ENCODE measurements at places on chromosomes 6 and 20.

DNA sequence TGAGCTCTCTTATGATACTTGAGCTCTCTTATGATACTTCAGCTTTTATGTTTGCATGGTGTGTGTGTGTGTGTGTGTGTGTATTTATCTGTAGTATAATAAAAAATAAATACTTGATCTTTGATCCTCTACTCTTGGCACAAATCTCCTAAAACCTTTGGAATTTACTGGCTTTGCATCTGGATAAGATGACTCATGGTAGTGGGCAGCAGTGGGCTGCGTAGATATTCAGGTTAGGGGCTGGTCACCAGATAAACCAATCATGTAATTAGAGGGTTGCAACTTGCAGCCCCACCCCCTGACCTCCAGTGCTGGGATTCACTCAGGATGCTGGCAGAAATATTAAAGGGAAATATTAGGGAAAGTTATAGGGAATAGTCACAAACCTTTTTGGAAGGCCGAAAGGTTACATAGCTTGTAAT is 151.9 kb upstream of the COL21A1 start:
- no peak for DNase-seq

- no peak for DNase-seq
Observed at GRCh38 chr6:107817784-107818183, 6.3 kb downstream of the SCML4 start.

DNA sequence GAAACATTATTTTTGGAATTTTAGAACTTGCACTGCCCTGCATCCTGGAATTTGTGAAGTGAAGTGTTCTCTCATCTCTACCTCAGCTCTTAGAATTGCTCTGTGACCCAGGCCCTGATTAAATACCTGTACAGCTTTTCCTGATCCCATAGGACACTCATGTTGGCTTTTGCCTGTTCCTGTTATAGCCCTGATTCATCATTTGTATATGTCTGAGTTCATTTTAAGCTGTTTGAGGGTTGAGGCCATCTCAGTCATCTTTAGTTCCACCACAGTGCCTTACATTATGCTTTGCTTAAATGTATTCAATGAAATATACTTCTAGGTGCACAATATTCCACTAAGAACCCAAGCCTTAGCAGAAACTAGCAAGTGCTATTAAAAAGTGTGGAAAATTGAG is 26.4 kb downstream of the ZFAND3 start:
- no peak for DNase-seq

GRCh38 chr6:144756469-144756868 is 471.3 kb downstream of the UTRN start:
- no peak for DNase-seq

- DNase-seq = peak; percentile 95
Observed at GRCh38 chr20:62711703-62712101, 3.1 kb downstream of the NTSR1 start.

GRCh38 chr6:157669323-157669722 is 153.7 kb upstream of the SNX9 start:
- DNase-seq = no peak

DNA sequence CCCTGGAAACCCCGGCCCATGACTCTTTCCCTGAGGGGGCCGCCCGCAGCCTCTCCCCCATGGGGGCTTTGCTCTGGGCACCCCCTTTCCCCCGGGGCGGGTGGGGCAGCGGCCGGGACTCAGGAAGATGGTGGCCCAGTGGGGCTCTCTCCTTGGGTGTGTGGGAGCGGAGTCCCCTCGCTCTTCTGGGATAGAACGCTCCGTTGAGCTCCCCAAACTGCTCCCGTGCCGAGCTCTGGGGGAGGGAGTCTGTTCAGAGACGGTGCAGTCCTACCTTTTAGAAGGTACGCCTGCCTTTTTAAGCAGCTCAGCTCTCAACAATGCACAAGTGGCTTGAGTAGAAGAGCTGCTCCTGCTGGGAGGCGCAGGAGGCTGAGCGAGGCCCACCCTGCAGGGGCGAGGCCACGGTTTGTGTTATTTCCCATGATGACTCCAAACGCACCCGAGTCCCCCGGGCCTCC is 21.7 kb upstream of the BHLHE23 start:
- DNase-seq = no peak

GRCh38 chr20:23049201-23050075 is at the start of gene THBD:
THBD (minus strand) TSS chr20:23049672; CDS start chr20:23049504, 168 bp downstream.
- DNase-seq = peak; percentile 37

- no peak for DNase-seq
Observed at GRCh38 chr20:52540509-52540908, 348.9 kb upstream of the ZFP64 start.

DNA sequence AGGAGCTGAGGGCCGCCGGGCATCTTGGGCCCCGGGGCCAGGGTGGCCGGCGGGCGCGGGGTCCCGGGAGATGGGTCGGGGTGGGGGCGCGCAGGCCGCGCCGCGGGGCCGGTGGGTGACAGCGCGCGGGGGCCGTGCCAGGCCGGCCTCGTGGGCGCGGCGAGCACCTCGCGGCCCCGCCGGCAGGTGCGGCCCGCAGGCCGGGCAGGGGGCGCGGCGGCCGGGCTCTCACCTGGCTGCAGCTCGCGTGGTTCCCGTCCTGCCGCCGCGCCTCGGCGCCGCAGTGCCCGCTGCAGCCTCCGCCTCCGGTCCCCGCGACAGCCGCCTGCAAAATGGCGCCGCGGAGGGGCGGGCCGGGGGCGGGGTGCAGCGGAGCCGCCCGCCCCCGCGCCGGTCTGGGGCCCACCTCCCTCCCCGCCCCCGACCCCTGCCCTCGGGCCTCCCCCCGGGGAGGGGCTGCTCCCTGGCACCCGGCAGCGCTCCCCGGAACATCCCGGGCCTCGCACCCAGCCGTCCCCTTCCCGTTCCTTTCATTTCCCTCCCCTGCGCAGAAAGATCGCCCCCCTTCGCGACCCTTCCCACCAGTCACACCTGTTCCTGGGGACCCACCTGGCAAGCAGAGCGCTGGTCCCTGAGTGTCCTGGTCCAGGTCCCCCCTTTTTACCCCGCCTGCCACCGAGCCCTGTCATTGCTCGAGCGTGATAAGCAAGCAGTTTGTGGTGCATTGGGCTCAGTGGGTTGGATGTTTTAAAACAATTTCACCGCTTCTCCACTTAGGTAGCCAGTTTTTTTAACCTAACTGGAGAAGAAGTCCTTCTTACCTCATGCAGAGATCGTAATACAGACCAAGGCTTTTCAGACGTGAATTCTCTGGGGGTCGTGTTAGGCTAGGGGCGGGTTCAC is at the start of gene SLC23A2:
Gene SLC23A2, minus strand, starts transcription at position 337 of the 903 bp plus-strand sequence. CDS start 68,948 bp downstream, outside the sequence.
- peak; percentile 78 for DNase-seq

GRCh38 chr20:24136659-24137246 is 148.2 kb upstream of the GGTLC1 start:
- DNase-seq = no peak

GRCh38 chr6:11331111-11331510 is 98.6 kb upstream of the NEDD9 start:
- no peak for DNase-seq

GRCh38 chr6:131058236-131058635 is 4.8 kb downstream of the EPB41L2 start:
- DNase-seq = no peak

GRCh38 chr20:6265204-6265904 is 142.5 kb upstream of the FERMT1 start:
- DNase-seq = peak; percentile 54

DNA sequence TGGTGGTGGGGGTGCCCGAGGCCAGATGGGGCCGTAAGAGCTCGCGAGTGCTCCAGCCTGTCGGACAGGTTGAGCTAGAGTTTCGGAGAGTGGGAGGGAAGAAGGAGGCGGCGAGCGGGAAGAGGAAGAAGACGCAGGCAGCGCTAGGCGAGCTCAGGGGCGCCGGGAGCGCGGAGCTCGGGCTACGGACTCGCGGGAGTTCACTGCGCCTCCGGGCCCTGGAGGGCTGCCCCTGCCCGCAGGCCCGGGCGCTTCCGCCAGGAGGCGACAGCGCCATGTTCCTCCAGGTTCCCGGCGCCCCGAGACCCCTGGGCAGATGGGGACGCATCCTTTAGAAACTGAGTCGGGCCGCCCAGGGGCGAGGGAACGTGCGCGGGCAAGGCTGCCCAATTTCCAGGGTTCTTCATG is 984 bp downstream of the TFAP2C start:
- DNase-seq = peak; percentile 73

GRCh38 chr6:166757232-166758135 is 130.4 kb upstream of the RPS6KA2 start:
- DNase-seq = peak; percentile 44

DNA sequence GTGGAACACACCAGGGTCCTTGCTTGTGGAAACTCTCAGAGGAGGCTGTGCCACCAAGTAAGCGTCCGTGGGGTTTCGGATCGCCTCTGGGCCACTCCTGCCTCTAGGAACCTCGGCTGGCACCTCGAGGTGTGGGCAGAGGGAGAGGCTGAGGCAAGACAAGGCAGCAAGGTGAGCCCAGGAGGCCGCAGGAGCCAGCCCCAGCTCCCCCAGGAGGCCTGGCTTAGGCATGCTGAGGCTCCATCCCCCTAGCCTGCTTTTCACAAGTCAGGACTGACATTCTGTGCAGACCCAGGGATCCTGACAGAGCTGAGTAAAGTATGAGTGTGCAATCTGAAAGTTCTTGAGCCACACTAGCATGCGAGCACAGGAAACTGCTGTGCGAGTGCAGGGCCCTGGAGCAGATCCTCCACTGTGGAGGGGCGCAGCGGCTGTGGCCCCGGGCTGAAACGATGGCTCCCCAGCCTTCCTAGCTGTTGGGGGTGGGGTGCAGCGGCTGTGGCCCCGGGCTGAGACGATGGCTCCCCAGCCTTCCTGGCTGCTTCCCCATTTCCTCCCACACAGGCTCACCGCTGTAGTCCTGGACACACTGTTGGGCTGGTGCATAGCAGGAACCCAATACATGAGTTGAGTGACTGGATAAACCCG is 75.2 kb upstream of the CD93 start:
- DNase-seq = no peak

DNA sequence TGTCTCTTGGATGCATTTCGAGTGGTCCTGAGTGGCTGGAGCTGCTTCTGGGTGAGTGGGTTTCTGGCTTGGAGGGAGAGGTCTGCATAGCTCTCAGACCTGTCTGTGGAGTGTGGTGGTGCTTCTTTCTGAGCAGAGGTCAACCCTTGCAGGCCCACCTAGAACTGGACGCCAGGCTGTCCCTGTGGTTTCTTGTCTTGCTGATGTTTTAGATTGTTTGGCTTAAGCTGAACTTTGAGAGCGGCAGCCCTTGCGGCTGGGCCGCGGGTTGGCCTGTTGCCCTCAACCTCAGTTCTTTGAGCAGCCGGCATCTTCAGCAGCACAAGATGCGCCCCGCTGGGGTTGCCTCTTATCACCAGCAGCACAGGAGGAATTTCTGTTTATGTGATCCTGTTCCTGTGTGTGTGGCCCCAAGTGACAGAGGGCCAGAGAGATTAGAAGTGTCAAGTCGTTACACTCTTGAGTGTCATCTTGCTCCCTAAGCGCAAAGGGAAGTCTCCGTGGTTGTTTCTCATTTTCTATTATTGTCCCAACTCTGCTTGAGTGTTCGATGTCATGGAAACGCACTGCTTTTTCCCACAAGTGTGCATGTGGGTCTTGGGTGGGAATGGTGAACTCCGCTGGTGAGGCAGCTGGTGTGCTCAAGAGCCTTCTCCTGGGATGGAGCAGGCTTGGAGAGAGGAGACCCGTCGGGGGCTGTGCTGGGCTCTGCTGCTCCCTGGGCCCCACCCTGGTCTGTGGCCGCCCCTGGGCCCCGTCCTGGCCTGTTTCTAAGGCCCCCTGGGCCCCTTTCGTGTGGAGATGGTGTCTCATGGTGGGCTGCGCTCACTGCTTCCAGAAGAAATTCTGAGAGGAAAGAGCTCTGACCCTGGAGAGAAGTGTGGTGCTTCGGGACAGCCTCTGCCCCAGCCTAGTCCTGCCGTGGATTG is 20.1 kb upstream of the SLC22A1 start:
- no peak for DNase-seq

DNA sequence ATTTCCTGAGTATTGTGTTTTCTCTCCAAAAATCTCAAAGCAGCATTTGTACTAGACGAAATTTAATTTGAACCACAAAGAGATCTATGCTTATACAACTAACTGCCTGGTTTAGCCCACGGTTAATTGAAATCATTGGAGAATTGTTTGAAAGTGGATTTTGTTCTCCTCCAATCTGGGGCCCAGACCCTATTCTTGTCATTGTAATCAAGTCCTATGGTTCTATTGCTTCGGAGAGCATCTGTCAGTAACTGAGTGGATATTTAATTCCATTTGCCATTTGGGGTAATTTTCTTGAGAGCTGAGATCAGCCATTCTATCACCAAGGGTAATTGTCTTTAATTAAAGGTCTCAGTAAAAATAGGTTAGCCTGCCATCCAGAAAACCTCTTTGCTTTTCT is 117.0 kb upstream of the KCNG1 start:
- DNase-seq = no peak

DNA sequence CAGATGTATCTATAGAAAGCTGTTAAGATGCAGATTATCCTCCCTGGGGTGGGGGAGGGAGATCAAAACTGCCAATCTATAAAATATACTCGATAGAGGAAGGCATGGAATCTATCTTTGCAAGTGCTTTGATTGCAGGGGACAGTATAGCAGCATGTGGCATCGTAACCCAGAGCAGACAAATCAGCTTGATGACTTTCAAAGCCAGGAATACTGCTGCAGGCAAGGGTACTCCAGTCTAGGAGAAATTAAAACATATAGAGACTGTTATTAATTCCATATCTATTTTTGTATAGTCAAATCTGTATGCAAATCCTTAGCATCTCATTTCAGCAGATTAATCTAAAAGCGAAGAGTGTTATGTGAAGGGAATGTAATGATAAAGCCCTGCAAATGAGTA is 159.4 kb downstream of the MMS22L start:
- no peak for DNase-seq

DNA sequence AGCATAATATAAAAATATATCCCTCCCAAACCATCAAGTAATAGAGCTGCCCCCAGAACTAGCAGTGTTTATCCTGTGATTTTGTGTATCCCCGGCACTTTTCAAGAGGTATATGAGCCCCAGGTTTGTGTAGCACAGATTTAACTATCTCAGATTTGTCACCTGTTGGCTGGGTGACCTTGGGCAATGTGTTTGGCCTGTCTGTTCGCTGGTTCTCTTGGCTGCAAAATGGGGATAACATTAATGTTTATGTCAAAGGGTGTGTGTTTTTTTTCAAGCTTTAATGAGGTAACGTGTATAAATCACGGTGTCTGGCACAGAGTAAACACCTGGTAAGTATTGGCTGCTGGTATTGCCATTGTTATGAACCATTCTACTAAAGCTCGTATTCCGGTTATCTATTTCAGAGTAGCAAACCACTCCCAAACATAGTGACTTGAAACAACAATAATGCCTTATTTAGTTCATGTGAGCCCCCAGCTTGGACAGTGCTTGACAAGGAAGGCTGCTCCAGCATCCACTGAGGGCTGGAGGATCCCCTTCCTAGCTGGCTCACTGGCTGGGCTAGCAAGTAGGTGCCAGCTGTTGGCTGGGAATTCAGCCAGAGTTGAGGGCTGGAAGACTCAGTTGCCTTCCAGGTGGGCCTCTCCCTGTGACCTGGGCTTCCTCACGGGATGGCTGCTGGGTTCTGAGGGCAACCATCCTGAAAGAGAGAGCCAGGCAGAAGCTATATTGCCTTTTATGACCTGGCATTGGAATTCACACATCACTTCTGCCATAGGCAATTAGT is 36.2 kb downstream of the PDRG1 start:
- no peak for DNase-seq

GRCh38 chr20:21395666-21396598 is 1.4 kb downstream of the NKX2-4 start:
- no peak for DNase-seq

GRCh38 chr20:9389346-9389745 is 125.0 kb upstream of the LAMP5 start:
- DNase-seq = no peak

- no peak for DNase-seq
Observed at GRCh38 chr6:144566868-144567615, 281.9 kb downstream of the UTRN start.

GRCh38 chr6:31065556-31065955 is 46.8 kb downstream of the C6orf15 start:
- no peak for DNase-seq

Data from NCI-H345 (cell line).